ENCODE measurements at places on chromosomes 16 and 17.

GRCh38 chr17:66351033-66351432 lies 48.6 kb downstream of the PRKCA start:
- DNase-seq: no peak

- DNase-seq: peak; percentile 90
Observed at GRCh38 chr17:72392056-72393010, 271.5 kb downstream of the SOX9 start.

DNA sequence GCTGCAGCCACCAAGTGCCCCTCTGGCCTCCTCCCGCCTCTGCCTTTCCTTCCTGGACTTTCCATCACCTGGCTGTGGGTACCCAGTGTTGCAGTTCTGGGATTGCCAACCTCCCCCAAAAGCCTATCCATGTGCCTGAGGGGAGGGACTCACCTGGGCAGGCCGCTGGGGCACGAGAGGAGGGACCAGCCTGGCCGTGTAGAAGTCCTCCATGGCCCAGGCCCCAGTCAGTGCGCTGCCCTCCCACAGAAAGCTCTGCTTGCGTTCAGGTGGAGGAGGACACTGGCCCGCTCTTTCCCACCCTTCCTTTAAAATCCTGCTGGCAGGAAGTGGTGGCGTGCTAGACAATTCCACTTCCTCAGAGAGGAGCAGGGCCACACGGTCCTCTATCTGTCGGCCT lies 14.2 kb downstream of the SLX4 start:
- no peak for DNase-seq

GRCh38 chr17:55720919-55721836 lies 1.5 kb downstream of the TMEM100 start:
- no peak for DNase-seq

- DNase-seq: no peak
Observed at GRCh38 chr17:7440113-7440833, 961 bp downstream of the FGF11 start.

DNA sequence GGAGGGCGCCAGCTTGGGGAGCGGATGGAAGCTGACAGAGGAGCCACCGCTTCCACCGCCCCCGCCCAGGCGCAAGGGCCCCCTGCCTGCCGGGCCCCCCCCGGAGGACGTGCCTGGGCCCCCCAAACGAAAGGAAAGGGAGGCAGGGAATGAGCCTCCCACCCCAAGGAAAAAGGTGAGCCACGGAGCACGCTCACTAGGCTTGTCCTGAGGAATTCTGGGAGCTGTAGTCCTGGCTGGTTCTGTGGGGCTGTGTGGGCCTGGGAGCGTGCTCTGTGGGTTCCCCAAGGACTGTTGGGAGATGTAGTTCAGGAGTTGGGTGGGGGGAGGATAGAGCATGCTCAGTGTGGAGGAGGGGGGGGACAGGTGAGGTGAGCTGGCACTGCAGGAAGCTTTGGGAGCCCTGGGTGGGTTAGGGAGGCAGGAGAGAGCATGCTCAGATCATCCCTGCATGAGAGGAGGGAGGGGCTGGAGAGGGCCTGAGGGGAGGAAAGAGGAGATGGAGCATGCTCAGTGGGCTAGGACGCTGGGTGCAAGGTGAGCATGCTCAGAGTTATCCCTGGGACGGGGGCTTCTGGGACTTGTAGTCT lies 4.5 kb downstream of the FBXL19 start:
- DNase-seq: peak; percentile 38

DNA sequence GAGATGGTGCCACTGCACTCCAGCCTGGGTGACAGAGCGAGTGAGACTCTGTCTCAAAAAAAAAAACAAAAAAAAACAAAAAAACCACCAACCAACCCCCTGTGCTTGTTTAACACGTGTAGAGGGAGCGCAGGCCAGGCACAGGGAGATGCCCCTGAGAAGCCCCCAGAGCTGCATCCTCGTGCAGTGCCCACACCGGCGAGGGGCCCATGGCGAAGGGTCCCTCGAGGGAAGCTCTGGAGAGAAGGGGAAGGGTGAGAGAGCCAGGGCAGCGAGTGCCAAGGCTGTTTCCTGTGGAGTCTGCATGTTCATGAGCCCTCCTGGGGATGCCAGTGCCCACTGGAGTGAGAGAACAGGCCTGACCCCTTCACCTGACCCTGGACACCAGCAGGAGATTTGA lies 47.8 kb upstream of the GSE1 start:
- no peak for DNase-seq

DNA sequence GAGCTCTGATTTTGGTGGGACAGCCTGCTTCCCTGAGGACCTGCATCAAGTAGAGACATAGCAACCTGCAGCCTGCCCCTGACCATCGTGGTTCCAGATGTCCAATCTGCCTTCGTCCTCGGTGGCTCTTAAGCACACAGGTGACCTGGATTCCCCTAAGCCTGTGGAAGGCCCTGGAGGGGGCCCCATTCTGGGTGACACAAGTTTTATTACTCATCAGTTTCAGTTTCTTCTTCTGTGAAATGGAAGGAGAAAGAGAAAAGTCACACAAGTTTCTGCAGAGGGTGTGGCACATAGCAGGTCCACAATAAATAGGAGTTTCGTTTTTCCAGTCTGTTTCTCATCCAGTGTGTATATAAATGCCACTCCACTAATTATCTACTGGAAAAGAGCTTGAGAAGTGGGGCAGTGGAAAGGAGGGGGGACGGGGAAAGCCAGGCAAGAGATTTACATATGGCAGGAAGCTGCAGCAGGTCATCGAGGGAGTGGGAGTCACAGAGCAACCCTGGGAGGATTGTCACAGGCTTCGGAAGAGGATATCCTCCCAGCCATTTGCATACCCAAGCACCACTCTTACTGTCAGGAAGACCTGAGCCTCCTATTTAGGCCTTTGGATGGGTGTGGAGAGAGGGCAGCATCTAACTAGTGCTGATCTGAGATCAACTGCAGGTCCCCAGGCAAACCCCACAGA lies 10.0 kb upstream of the NOS2 start:
- no peak for DNase-seq

DNA sequence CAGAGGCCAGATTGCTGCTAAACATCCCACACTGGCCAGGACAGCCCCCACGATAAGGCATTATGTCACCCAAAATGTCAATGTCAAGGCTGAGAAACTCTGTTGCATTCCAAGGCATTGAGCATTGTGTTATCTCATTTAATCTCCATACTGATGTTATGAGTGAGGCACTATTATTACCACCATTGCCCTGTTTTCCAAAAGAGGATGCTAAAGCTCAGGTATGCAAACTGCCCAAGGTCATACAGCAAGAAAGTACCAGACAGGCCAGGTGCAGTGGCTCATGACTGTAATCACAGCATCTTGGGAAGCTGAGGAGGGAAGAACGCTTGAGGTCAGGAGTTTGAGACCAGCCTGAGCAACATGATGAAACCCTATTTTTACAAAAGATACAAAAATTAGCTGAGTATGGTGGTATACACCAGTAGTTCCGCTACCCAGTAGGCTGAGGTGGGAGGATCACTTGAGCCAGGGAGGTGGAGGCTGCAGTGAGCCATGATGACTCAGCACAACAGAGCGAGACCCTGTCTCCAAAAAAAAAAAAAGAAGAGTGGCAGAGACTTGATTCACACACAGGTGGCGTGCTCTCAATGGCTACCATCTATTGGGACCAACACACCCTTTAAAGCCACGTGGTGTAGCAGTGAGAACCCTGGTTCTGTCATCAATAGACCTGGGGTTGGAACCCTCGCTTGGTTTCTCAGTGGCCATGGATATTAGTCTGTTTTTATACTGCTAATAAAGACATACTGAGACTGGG lies 58.8 kb upstream of the GRIN2A start:
- DNase-seq: no peak

GRCh38 chr16:79182616-79183015 lies 417.9 kb downstream of the MAF start:
- peak; percentile 42 for DNase-seq

GRCh38 chr16:31350275-31351005 lies 4.5 kb upstream of the ITGAX start:
- no peak for DNase-seq

GRCh38 chr16:19287241-19287640 lies 1.7 kb downstream of the CLEC19A start:
- DNase-seq: no peak

GRCh38 chr16:13926464-13926863 lies 6.5 kb downstream of the ERCC4 start:
- DNase-seq: no peak

- no peak for DNase-seq
Observed at GRCh38 chr17:1362065-1362848, 37.8 kb downstream of the YWHAE start.

DNA sequence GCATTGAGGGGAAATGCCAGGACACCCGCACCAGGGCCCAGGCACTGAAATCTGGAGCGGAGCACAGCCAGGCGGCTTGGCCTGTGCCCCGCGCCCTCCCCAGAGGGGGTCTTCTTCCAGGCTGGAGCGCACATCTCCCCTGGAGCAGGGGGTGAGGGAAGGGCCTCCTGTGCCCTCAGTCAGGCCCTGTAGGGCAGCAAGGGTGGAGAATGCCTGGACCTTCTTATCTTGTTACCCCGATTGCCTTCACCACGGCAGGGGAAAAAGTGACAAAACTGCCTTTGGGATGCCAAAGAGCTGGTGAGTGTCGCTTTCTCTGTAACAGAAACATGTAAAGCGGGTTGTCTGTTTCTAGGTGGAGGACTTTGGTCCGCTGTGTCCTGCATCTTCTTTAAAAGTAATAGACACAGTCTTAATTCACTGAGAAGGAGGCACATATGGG lies 48.3 kb upstream of the BAHCC1 start:
- no peak for DNase-seq

DNA sequence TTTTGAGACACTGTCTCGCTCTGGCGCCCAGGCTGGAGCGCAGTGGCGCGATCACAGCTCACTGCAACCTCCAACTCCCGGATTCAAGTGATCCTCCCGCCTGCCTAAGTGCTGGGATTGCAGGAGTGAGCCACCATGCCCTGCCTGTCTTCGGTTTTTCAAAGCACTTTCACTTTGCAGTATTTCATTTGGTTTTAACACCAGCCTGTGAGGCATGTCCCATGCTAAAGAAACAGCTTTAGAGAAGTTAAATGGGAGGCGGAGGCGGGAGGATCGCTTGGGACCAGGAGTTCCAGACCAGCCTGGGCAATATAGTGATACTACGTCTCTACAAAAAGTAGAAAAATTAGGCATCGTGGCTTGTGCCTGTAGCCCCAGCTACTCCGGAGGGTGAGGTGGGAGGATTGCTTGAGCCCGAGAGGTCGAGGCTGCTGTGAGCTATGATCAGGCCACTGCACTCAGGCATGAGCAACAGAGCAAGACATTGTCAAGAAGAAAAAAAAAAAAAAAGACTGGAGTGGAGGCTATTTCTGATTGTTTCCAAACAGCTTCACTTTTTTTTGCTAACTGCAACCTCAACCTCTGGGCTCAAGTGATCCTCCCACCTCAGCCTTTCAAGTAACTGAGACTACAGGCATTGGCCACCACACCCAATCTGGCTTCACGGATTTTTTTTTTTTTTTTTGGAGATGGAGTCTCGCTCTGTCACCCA lies 1.3 kb downstream of the METTL23 start:
- no peak for DNase-seq

DNA sequence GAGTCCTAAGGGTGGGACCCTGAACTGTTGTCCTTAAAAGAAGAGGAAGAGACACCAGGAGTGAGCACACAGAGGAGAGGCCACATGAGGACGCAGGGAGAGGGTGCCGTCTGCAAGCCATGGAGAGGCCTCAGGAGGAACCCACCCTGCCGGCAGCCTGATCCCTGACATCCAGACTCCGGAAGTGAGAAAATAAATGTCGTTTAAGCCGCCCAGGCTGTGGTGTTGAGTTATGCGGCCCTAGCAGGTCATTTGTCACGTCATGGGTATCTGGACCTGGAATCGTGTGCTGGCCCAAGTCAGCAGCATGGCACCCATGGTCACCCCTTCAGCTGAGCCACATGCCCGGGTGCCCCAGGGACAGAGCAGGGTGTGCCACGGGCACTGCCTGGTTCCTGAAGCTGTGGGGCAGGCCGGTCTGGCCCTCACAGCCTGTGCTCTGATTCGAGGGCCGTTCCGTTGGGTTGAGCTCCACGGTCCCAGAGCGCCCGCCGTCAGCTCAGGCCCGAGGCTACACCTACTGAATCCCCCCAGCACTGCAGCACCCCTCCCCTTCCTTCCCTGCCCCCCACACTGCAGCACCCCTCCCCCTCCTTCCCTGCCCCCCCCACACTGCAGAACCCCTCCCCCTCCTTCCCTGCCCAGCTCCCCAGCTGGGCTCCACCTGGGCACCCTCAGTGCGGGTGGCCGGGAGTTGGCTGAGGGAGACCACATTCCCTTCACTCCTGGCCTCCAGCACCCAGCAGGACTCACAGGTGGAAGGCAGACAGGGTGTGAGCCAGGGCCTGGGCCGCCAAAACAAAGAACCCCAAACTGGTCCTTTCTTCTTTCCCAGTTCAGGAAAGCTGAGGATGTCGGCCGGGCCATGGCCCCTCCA lies 2.7 kb upstream of the CCDC57 start:
- peak; percentile 27 for DNase-seq

GRCh38 chr16:85570213-85570734 lies 42.8 kb upstream of the GSE1 start:
- no peak for DNase-seq

DNA sequence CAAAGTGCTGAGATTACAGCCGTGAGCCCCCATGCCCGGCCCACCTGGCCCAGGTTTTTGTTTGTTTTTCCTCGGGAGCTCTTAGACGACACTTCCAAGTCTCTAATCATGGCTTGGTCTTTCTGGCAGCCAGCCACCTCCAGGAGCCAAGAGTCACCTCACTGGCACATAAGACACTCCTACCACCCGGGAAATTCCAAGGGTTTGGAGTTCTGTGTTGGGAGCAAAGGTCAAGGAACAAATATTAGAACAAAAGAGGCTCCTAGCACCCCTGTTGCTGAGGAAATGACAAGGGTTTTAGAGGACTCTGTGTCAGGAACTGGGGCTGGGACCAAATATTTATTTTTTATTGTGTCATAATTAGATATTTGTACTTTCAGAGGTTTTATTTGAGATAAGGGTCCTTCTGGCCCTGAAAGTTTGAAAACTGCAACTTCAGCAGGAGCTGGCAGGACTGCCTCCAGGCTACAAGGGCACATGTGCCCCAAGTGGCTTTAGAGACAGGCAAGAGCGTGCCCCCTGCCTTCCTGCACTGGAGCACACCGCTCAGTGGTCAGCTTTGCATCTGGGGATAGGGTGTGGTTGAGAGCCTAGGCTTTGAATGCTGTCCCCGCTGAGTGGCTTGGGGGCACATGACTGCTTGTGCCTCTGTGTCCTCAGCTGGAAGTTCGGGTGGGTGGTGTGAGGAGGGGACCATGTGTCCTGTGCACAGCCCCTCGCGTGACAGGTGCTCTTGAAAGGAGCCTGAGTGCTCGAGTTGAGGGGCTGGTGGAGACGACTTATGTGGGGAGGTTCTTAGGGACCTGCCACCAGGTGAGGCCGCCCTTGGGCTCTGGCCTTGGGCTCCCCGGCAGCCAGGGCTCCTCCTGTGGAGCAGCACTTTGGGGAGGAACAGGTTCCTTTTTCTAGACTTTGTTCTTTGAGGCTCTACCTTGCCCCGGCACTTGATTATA lies 29.7 kb downstream of the MGRN1 start:
- DNase-seq: no peak

GRCh38 chr16:11360641-11361373 lies 15.5 kb downstream of the RMI2 start:
- peak; percentile 51 for DNase-seq

- DNase-seq: no peak
Observed at GRCh38 chr16:11501632-11502031, 85.1 kb downstream of the LITAF start.

All from fibroblast of skin of right quadriceps (primary cell).